ENCODE measurements at places on chromosomes 13 and 19.

DNA sequence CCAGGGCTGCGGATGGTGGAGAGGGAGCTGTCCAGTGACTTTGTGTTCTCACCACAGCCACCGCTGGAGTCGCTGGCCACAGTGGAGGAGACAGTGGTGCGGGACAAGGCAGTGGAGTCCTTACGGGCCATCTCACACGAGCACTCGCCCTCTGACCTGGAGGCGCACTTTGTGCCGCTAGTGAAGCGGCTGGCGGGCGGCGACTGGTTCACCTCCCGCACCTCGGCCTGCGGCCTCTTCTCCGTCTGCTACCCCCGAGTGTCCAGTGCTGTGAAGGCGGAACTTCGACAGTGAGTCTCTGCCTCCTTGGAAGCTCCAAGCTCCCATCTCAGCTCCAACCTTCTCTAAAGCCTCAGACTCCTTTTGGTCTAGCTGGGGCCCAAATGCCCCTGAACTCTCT lies 21.4 kb downstream of the PPP2R1A start:
- no peak for DNase-seq
- H3K4me3 ChIP-seq: no peak overlapping the region
- H3K27me3 ChIP-seq: no peaks in the 10 kb centered on the region
- H3K36me3 ChIP-seq: peaks cover 79% of the 10 kb centered on the region

GRCh38 chr19:53870485-53870844 lies 2.8 kb downstream of the MYADM start:
- H3K4me1 ChIP-seq: peaks cover 44% of the 10 kb centered on the region
- H3K27ac ChIP-seq: peak overlapping the region; percentile 96
- peak overlapping the region; percentile 79 for H3K4me3 ChIP-seq
- H3K27me3 ChIP-seq: peaks cover 4% of the 10 kb centered on the region
- peak; percentile 15 for DNase-seq
- H3K36me3 ChIP-seq: peaks cover 36% of the 10 kb centered on the region

GRCh38 chr13:35025314-35025713 lies 83.2 kb downstream of the NBEA start:
- H3K4me1 ChIP-seq: no peaks in the 10 kb centered on the region
- H3K4me3 ChIP-seq: no peak overlapping the region
- no peak overlapping the region for H3K27ac ChIP-seq
- H3K27me3 ChIP-seq: no peaks in the 10 kb centered on the region
- peaks cover 5% of the 10 kb centered on the region for H3K36me3 ChIP-seq
- DNase-seq: no peak

DNA sequence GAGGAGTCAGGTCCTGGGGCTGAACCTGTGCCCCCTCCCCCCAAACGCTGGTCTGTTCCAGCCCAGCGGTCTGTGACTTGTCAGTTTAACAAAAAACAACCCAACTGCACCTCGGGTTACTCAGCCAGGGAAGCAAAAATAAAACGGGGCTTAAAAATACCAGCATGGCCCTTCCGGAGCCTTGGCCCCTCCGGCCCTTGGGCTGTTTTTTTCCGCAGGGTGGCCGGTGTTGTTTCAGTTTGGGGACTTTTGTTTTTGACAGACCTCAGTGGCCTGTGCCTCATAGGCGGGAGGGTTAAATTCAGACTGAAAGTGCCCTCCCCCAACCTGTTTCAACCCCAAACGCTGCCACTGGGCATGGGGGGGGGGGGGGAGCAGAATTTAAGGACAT lies 4.0 kb downstream of the TCF3 start:
- H3K36me3 ChIP-seq: peaks cover 21% of the 10 kb centered on the region
- peak overlapping the region; percentile 94 for H3K27ac ChIP-seq
- peaks cover 37% of the 10 kb centered on the region for H3K4me1 ChIP-seq

DNA sequence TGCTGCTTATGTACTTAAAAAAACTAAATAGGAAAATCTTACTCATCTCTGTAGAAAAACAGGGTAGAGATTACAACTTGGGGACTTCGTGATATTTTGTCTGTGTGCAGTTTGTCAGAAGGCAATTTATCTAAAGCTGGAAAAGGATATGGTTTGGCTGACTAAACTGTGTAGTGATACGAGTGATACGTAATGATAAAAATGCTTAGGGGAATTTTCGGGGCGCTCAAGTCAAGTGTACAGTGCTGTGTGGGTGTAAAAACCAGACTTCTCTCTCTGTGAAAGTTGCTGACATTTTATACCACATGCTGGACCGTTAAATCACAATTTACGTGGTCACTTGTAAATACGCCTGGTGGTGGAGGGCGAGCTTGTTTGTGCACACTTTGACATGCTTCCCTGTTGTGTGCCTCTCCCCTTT lies 221.7 kb downstream of the KCNRG start:
- H3K36me3 ChIP-seq: peaks cover 8% of the 10 kb centered on the region
- DNase-seq: no peak
- no peak overlapping the region for H3K27ac ChIP-seq
- H3K4me3 ChIP-seq: peak overlapping the region; percentile 1
- no peaks in the 10 kb centered on the region for H3K27me3 ChIP-seq

All from nephron progenitor cell (in vitro differentiated cells).